Fibroblast of lung (primary cell): ENCODE measurements at places on chromosomes 5 and 9. TPM values are rescaled to one million over a fixed set of nuclear protein-coding genes. Genes with fewer than 3 reads are reported as not detected.

DNA sequence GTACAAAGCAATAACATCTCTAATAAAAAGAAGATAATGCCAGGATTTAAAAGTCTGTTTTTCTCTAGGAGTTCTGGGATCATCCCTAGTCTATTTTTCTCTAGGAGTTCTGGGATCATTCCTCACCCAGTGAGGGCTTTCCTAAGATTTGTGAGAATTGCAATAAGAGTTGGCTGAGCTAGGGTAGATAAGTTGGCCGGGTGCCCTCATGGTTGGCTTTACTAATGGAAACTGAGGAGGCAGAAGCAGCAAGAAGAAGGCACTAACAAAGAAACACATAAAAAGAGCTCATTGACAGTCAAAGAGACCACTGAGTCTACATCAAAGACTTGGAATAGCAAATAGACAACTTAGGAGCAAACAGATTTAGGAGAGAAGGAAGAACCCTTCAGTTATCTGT lies 4.2 kb downstream of the SLC1A3 start:
- H3K4me1 ChIP-seq = peaks cover 2% of the 10 kb centered on the region
- no peak for DNase-seq
- H3K27ac ChIP-seq = no peak overlapping the region
- H3K4me3 ChIP-seq = no peak overlapping the region
- no peaks in the 10 kb centered on the region for H3K36me3 ChIP-seq

SLC46A2 gene
- total RNA-seq = not detected in 2 replicates

SLC6A18 gene
- total RNA-seq = not detected in 2 replicates

- H3K27me3 ChIP-seq = no peaks in the 10 kb centered on the region
- no peaks in the 10 kb centered on the region for H3K4me1 ChIP-seq
- H3K36me3 ChIP-seq = no peaks in the 10 kb centered on the region
- DNase-seq = no peak
These were observed 47.7 kb upstream of the BOD1 start for GRCh38 chr5:173664154-173664526.

XRCC4 gene
- 6.7 and 7.6 TPM in 2 replicates for total RNA-seq

- no peaks in the 10 kb centered on the region for H3K27me3 ChIP-seq
- H3K4me1 ChIP-seq = peaks cover 9% of the 10 kb centered on the region
- no peak overlapping the region for H3K27ac ChIP-seq
- no peak overlapping the region for H3K4me3 ChIP-seq
- DNase-seq = no peak
These were observed 25.4 kb downstream of the APBA1 start for GRCh38 chr9:69646810-69647209.

DNA sequence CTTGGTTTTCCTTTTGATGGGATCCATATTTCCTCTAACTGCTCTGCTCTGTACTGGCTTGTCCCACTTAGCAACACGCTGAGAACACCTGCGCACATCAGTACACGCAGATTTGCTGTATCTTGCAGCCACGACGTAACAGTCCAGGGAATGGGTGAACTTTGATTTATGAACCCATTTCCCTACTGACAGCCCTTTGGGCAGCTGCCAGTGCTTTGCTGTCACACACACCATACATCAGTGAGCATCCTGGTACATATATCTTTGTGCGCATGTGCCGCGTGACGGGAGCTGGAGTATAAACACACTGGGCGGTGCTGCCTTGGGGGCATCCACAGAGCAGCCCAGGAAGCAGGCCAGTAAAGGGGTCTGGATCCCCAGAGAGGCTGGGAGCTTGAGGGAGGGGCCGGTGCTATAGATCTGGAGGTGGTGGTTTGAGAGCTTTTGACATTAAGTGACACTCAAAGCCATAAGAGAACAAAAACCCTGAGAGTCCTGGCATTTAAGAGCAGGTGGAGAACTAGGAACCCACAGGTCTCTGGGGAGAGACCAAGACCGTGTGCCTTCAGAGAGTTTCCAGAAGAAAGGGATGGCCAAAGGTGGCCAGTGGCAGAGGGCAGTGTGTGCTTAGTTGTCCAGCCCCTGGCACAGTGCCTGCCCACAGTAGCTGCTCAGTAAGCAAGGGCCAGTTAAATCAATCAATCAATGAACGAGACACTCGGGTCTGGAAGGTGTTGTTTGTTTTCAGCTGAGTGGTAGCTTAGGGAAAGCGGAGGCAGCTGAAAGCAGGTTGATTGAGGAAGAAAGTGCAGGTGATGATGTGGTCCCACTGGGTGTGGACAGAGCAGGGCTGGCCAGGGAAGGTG lies 53.7 kb downstream of the LMX1B start:
- DNase-seq = no peak
- no peaks in the 10 kb centered on the region for H3K36me3 ChIP-seq
- no peak overlapping the region for H3K4me3 ChIP-seq
- H3K27me3 ChIP-seq = peaks cover 3% of the 10 kb centered on the region
- H3K27ac ChIP-seq = no peak overlapping the region
- no peaks in the 10 kb centered on the region for H3K4me1 ChIP-seq
